ENCODE measurements at places on chromosomes 3 and 15.
A peak's percentile ranks its signal among the peaks of the same experiment; 100 is the strongest.

DNA sequence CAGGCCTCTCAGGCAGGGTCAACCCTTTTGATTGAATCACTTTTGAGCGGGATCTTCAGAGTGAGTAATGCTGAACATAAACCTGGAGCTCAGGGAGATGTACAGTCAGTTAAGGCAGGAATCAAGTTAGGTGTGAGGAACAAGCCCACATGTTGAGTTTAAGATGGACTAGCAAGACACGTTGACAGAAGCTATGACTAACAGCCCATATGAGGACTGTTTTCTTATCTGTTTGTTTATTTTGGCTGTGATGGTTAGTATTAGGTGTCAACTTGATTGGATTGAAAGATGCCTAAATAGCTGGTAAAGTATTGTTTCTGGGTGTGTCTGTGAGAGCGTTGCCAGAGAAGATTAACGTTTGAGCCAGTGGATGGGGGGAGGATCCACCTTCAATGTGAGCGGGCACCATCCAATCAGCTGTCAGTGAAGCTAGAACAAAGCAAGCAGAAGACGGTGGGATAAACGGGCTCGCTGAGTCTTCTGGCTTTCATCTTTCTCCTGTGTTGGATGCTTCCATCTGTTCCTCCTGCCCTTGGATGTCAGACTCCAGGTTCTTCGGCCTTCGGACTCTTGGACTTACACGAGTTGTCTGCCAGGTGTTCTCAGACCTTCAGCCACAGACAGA, 232.3 kb upstream of the STAC start:
- no peak for DNase-seq

DNA sequence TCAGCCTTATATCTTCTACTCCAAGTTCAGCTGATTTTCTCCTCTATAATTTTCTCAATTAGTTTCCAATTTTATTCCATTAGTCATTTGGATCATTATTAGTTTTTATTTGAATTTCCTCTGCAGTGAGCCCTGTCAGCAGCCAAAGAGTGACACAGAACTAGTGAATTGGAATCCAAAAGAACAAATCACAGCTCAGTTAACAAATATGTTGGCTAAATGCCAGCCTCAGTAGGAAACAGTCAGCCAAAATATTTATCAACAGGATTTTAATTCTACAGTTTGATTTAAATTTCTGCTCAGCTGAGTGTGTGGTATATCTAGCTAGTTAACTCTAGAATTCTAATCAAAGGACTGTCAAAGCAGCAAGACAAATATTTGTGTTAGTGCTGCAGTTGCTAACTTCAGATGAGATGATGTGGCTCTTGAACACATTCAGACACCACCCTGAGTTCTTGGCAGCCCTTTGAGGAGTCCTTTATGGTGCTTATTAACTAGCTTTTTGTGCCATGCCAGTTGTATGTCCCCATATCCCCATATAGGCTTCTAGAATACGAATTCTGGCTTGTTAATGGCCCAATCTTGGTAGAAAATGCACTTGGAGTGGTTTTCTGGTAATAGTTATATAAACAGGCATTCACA, 194.5 kb downstream of the CPNE4 start:
- DNase-seq: no peak

- DNase-seq: no peak
Observed at GRCh38 chr3:177250151-177250550, 52.9 kb upstream of the TBL1XR1 start.

GRCh38 chr3:141360888-141361598, 7.3 kb upstream of the ZBTB38 start:
- peak; percentile 83 for DNase-seq

GRCh38 chr15:69861331-69862171, 236.2 kb downstream of the TLE3 start:
- DNase-seq: no peak

- DNase-seq: no peak
Observed at GRCh38 chr3:192901435-192901834, 16.2 kb downstream of the MB21D2 start.

DNA sequence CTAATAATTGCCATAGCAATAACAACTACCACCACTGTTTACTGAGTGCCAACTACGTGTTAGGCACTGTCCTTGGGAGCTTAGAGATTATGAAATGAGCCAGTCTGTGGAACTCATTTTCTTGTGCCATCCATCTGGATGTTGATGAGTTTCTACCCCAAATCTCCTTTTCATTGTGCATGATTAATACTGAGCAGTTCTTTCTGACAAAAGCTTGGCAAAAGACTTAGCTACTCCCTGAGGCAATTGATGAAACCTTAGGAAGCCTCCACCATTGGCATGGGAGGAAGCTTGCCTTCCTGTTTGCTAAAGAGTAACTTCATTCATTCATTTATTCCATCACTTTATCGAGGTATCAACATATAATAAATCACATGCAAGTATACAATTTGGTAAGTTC, 39.8 kb downstream of the PRICKLE2 start:
- no peak for DNase-seq

DNA sequence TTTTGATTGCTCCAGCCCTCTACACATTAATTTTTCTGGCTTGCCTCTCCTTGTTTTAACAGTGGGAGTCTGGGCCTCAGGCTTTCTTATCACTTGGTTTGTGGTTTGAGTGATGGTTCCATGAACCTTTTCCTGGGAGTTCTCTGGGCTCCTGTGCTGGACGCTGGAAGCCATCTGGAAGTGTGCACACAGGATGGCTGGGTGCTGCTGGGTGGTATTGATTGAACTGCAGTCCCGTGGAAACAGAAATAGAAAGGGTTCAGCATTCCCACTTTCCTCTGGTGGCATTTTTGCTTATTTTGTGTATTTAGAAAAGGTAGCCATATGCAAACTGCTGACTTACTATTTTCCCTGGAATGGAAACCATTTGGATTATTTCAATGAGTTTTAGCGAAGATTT, 25.6 kb downstream of the MITF start:
- no peak for DNase-seq

GRCh38 chr3:62870321-62870720, 4.9 kb downstream of the CADPS start:
- no peak for DNase-seq

DNA sequence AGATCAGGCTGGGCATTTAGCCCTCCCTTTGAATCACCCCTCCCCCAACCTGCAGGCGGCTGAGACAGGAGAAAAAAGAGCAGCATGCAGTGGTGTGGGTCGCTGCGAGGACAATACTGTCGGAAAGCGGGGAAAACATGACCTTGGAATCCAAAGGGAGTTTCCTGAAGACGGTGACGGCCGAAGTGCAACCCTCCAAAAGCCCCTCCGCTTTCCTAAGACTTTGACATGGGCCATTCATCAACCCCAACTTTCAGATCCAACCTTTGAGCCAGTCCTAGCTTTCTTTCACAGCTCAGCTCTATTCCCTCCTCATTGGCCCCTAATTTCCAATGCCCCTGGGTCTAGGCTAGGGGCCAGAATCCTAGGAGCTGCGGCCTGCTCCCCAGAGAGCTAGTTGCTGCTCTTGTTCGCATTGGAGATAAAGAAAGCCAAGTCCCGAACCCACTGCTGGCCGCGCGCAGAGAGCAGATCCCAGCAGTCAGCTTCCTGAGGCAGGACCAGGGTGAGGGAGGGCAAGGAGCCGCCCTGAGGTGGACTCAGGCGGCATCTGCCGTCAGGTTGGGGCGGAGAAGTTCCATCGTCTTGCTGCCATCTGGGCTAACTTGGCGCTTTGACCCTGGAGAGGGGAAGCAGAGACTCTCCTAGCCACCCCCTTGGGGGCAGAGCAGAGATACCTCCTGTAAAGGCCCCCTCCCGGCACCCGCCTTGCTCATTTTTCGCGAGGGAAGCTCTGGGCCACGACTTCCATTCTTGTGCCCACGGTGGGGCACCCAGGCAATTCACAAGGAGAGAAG, 914 bp downstream of the ZIC4 start:
- DNase-seq: no peak

DNA sequence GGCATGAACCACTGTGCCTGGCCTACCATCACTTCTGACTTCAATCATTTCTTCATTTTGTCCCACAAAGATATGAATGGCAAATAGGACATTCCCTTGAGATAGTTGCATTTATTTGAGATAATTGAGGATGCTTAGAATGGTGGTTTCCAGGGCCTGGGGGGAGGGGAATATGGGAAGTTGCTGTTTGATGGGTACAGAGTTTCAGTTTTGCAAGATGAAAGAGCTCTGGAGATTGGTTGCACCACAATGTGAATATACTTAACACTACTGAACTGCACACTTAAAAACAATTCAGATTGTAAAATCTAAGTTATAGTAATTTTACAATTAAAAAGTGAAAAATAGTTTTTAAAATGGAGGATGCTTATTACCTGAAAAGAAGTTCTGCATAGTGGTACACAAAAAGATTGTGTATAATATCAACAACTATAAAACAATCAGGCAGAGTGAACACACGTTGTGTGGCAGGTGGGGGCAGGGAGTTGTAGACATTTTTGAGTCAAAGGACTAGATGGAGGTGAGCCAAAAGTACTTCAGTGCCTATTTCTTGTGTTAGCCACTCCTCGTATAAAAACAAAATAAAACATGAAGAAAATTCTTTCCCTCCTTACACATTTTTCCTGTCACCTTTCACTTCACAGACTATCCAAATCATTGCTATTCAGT, 18.5 kb upstream of the RIOX2 start:
- DNase-seq: no peak

- no peak for DNase-seq
Observed at GRCh38 chr3:123039178-123039577, 11.6 kb upstream of the SEMA5B start.

GRCh38 chr15:101359365-101359947, 64.4 kb upstream of the SNRPA1 start:
- DNase-seq: no peak

GRCh38 chr15:40420793-40421192, 15.2 kb downstream of the IVD start:
- DNase-seq: peak; percentile 9

DNA sequence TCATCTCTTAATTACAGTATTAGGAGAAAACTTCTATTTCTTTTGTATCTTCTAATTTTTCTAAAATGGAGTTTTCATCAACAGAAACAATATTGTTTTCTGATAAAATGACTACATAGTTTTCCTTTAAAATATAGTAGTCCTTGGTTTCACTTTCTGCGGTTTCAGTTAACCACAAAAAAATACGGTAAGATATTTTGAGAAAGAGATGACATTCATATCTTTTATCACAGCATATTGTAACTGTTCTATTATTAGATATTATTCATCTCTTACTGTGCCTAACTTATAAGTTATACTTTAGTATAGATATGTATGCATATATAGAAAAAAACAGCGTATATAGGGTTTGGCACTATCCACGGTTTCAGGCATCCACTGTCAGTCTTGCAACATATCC, 2.3 kb downstream of the B4GALT4 start:
- DNase-seq: peak; percentile 50

DNA sequence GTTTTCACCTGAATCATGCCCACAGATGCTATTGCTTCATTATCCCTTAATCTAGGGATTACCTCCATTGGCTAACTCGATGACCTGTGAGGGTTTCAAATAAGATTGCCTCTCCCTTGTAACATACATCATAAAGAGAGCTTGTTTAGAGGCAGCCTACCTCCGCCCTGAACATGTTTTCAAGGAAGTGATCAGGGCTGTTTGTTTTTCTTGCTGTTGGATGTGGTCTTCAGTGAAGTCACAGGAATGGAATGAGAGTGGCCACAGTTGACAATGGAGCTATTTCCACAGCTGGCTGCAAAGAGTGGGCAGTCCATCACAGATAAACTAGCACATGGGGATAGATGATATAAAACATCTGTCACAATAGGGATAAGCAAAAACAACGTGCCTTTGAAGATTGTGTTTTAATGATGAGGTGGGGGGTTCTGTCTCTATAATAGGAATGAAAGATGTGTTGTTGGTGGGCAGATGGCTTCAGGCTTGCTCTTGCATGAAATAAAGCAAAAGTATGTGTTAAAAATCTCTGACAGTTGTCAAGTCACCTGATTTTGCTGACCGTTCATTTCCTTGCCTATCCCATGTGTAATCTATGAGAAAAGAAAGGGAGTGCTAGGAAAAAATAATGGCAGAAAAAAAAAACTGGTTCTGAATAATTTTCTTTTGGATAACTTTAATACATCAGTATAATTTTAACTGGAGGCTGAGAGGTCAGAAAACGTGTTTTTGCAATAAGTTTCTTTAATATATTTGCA, 642.3 kb downstream of the RBMS3 start:
- no peak for DNase-seq

GRCh38 chr3:120767106-120767505, 24.6 kb downstream of the GTF2E1 start:
- DNase-seq: no peak

GRCh38 chr3:98800401-98800800, 37.3 kb downstream of the ST3GAL6 start:
- no peak for DNase-seq

- no peak for DNase-seq
Observed at GRCh38 chr15:98924401-98925049, 83.1 kb downstream of the PGPEP1L start.

Measured in hematopoietic multipotent progenitor cell treated with erythropoietin and hydrocortisone succinate and interleukin-3 and kit ligand, for 8 days (in vitro differentiated cells).